Right renal pelvis (tissue), 4 donors: ENCODE measurements at places on chromosomes 2 and 18. TPM values are rescaled to one million over a fixed set of nuclear protein-coding genes. Genes with fewer than 3 reads are reported as not detected.

ACTR1B gene
- polyA plus RNA-seq: 68.9 TPM

ROCK2 gene
- polyA plus RNA-seq: 44.6 TPM

POTEI gene
- polyA plus RNA-seq: 0.06 TPM

DNA sequence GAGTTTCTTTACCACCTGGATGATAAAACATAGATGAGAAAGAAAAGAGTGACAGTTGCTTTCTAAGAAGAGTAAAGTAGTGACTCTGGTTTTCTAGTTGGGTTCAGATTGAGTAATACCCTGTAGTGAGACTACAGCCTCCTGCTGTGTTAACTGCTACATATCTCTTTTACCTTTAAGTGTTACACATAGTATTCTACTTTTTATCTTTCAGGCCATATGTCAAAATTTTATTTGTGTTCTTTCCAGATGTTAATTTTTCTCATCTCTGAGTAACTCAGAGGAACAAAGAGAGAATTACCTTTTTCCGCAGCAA, 348.2 kb downstream of the CTNNA2 start:
- DNase-seq: no peak

- DNase-seq: no peak
Observed at GRCh38 chr2:230874876-230875275, 10.1 kb downstream of the ITM2C start.

CSRNP3 gene
- polyA plus RNA-seq: 11.8 TPM

ZNF892 gene
- 4.9 TPM for polyA plus RNA-seq

DNA sequence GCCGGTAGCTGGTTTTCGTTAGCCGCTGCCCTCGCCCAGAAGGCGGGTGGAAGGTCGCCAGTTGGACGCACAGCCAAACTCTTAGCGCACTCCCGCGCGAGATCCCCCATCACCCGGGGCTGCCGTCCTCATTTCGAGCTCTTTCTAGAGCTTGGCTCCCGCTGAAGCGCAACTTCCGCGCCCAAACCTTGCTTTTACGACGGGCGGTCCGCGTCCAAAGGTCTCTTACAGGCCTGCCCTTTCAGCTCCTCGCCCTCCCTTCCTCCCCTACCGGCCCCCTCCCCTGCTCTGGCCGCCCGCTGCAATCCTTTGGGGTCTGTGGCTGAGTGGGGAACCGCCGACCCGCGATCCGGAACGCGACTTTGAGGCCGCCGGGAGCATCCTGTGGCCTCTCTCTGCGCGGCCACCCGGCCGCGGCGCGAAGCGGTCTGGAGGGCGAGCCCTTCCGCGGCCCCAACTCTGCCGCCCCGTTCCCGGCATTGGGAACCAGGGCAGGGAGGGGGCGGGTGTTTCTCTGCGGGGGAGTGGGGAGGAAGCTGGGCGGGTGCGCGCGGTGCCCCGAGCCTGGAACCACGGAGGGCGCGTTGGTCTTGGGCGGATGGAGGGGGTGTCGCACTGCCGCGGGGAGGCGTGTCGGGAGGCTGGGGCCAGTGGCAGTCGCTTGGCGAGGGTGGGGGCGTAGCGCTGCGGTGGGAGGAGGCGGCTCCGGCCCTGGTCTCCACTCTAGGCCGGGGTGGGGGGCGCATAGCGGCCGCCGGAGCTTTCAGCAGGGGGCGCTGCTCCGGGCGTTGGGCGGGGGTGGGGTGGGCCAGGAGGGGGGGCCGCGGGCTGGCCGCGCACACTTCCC, at the start of gene GDF7:
TSS of gene GDF7 (plus strand) at position 841 of the 847 bp plus-strand sequence. CDS start 96 bp downstream, outside the sequence.
- DNase-seq: no peak

- no peak for DNase-seq
Observed at GRCh38 chr18:3266062-3266608, 4.2 kb downstream of the MYL12B start.

- no peak for DNase-seq
Observed at GRCh38 chr2:138470941-138471340, 30.6 kb upstream of the SPOPL start.

RIT2 gene
- polyA plus RNA-seq: not detected

CROCC2 gene
- polyA plus RNA-seq: 0.03 TPM

CABYR gene
- 5.1 TPM for polyA plus RNA-seq

DNA sequence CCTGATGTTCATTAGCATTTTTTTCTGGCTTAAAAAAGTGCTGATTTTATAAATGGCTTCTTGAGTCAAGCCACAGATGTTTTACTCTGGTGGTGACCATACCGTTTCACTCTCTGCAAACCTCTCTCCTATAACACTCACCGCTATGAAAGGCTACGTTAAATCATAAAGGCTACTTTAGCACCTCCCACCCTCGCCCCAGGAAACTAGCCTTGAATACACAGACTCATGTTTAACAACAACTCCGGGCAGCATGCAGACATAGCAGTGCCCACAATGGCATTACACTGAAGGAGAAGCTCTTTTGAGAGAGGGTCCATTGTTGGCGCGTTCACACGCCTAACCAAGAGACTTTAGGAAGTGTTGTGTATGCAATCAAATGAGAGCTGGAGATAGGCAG, 5.6 kb downstream of the MYT1L start:
- no peak for DNase-seq

GRCh38 chr18:58452454-58453166, 176.3 kb downstream of the ALPK2 start:
- no peak for DNase-seq

EFHD1 gene
- 96.1 TPM for polyA plus RNA-seq

DNA sequence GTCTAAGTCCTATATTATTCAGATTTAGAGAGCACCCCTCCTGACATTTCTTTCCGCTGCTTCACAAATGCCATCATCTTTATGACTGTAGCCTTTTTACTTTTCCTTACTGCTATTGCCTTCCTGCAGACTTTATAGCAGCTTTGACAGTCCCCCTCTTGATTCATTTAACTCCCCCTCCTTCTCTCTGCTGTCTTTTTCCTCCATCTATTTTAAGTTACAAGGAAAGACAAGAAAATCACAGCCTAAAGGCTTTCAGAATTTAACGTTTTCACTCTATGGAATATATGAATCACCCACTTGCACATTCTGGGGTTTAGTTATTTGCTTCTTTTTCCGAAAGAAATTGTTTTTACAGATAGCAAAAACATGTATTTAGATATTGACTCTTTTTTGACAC, 183.4 kb upstream of the SETBP1 start:
- no peak for DNase-seq
